ENCODE measurements at places on chromosomes 1 and 21. TPM values are rescaled to one million over a fixed set of nuclear protein-coding genes. Genes with fewer than 3 reads are reported as not detected.

Gene FAM76A
- total RNA-seq, result 29.5 TPM

Gene KLF17
- total RNA-seq, result not detected

Gene BRINP3
- not detected for total RNA-seq

Gene NAV1
- total RNA-seq, result 1.8 TPM

Gene LUZP1
- total RNA-seq, result 52.5 TPM

Gene HUNK
- total RNA-seq, result not detected

Gene SLC30A2
- not detected for total RNA-seq

Gene RHD
- 0.14 TPM for total RNA-seq

Gene FCRLB
- total RNA-seq, result 0.24 TPM

Gene PDE4B
- total RNA-seq, result 210 TPM
